ENCODE measurements at places on chromosomes 2 and 18.

DNA sequence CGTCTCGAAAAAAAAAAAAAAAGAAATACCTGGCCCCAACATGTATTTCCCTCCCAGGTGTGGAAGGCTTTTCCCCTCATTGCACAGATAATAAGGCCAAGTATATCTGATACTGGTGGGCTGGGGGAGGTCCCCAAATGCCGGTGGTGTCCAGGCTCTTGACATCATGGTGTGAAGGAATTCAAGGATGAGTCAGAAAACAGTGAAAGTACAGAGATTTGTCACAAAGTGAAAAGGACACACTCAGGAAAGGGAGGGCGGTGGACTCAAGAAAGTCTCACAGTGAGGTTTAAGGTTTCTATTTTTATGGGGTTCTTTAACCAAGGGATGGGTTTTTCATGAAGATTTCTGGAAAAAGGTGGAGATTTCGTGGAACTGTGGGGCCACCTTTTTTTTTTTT lies 37.8 kb upstream of the FZD5 start:
- H3K27me3 ChIP-seq, result peaks cover 5% of the 10 kb centered on the region
- H3K27ac ChIP-seq, result no peak overlapping the region
- no peak overlapping the region for H3K4me3 ChIP-seq

DNA sequence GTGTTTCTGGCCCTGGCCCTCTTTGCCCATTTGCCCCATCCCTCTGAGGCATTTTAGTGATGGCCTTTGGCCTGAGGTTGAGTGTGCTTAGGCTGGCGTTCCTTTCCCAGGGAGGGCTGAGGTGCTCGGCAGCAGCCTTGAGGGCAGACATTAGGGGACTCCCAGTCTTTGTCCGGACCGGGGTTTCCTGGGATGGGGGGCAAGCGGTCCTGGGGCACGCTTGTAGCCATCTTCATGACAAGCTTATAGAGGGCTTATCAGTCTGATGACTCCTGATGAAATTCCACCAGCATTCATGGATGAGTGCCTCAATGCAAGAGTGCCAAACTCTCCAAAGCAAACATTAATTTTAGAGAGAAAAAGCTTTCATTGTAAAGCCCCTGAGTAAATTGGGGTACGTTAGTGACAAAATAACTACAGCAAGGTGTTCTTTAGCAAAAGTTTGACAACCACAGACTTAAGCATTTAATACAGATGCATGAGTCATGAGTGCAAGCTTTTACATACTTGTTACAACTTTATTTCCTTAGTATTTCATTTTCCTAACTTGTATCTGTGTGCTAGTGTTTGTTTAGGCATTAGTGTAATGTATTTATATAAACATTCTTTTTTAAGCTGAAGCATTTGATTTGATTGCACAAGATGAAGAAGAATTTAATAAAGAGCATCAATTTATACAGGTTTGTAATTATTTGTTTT lies 45.6 kb downstream of the CEP192 start:
- peaks cover 3% of the 10 kb centered on the region for H3K4me1 ChIP-seq
- H3K4me3 ChIP-seq, result no peak overlapping the region
- no peaks in the 10 kb centered on the region for H3K27me3 ChIP-seq
- H3K36me3 ChIP-seq, result peaks cover 33% of the 10 kb centered on the region
- DNase-seq, result no peak

DNA sequence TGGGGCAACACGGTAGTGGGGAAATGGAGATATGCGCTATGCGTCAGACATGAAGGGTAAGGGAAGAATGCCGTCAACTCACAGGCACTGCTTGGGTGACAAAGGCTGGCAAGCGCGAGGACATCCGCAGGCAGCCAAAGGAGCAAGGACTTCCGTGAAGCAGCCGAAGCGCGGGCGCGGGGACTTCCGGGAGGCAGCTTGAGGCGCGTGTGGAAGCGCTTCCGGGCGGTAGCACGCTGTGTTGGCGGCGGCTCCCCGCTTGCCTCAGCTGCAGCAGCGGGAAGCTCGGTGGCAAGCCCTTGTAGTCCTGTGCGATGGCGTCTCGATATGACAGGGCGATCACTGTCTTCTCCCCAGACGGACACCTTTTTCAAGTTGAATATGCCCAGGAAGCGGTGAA lies at the start of gene PSMA8:
PSMA8 (plus strand) TSS at position 218 of the 400 bp plus-strand sequence; CDS start at position 315, 97 bp downstream.
- peak within 1 kb of the TSS; percentile 91 for H3K27ac ChIP-seq
- no peaks in the 10 kb centered on the region for H3K27me3 ChIP-seq
- H3K4me3 ChIP-seq, result peak within 1 kb of the TSS; percentile 85
- peak; percentile 21 for DNase-seq

DNA sequence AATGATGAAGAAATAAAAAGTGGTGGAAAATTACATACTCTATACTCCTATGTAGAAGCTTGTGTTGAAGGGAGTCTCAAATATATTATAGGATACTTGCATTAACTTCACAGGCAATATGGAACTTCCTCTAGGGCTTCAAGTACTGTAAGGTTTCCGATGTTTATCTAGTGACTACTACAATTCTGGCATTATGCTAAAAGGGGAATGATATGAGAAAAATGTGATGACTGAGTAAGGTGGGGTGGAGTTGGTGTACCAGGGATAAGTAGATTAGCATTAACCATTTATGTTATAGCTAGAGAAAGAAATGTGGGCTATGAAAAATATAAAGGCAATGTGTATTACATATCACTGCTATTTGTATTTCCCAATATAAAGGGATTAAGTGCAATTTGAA lies 229.5 kb downstream of the DCC start:
- no peaks in the 10 kb centered on the region for H3K4me1 ChIP-seq
- no peak overlapping the region for H3K27ac ChIP-seq
- no peaks in the 10 kb centered on the region for H3K36me3 ChIP-seq
- H3K4me3 ChIP-seq, result no peak overlapping the region

DNA sequence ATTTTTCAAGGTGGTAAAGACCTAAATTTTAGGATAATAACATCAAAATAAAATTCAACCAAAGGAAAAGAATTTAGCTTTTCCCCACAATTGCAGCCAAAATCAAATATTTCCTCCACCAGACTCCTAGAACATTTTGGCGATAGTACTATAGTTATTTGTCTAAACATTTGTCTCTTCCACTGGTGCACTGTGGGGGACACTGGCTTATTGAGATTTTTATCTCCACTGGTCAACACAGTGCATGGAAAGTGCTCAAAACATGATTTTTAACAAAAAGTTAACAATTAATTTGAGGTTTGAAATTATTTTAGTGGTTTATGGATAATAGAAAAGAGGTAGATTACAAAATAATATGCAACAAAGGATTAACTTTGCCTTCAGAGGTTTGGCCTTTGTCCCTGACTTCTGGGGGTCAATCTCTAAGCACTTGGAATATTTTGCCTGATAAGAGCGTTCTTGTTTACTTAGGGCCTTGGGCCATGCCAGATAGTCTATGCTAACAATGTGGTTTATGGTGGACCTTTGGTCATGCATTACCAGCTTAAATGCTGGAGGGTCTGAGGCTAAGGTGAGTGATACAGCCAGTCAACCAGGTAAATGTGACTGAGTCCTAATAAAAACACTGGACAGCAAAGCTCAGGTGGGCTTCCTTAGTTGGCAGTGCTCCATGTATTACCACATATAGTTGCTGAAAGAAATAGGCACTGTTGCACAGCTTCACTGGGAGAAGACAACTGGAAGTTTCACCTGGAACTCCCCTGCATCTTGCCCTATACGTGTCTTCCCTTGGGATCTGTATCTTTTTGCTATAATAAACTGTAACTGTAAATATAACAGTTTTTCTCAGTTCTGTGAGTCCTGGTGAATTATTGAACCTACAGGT lies 67.2 kb upstream of the SATB2 start:
- H3K4me3 ChIP-seq, result no peak overlapping the region
- no peaks in the 10 kb centered on the region for H3K4me1 ChIP-seq
- H3K27ac ChIP-seq, result no peak overlapping the region
- DNase-seq, result no peak
- H3K36me3 ChIP-seq, result no peaks in the 10 kb centered on the region
- no peaks in the 10 kb centered on the region for H3K27me3 ChIP-seq
